ENCODE measurements at places on chromosomes 12 and 14.
A peak's percentile ranks its signal among the peaks of the same experiment; 100 is the strongest.

GRCh38 chr14:103721334-103722120 is 5.9 kb downstream of the ZFYVE21 start:
- DNase-seq: peak; percentile 60

DNA sequence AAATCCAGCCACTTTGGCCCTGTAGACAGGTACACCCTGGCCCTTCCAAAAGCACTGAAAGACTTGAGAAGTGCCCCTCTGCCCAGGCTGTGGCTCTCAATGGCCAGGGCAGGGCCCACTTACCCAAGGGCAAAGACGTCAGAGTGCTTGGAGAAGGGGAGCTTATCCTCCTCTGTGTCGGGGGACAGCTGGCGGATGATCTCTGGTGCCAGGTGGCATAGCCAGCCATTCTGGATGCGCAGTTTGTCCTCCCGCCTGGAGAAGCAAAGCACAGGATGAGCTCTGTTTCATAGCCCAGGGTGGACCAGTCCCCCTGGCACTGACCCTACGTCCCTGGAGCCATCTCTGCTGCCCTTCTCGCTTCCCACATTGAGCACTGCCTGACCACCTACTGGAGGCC is 114.9 kb upstream of the NOS1 start:
- no peak for DNase-seq

DNA sequence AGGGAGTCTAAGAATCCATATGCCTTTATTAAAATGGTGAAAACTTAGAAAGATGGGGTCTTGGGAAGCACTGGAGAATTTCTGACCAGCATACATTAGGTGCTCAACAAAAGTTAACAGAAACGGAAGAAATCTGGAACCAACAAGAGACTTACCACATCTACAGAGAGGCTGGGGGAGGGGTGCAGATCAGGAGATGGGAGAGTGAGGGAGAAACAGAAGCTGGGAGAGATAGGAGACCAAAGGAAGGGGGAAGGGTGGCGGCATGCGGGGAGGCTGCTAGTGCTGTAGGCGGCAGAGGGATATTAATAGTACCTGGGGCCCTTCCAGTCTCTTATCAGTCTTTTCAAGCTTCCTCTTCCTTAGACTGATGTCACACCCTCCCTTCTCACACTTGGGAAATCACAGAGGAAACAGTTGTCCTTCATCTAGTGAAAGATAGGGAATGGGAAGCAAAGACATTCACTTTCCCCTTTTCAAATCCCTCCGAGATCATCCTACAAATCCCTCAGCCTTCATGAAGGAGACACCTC is 18.1 kb downstream of the ZBTB39 start:
- no peak for DNase-seq

GRCh38 chr12:39372929-39373328 is 70.0 kb downstream of the KIF21A start:
- DNase-seq: peak; percentile 47

- no peak for DNase-seq
Observed at GRCh38 chr14:102927878-102928411, 5.5 kb downstream of the AMN start.

DNA sequence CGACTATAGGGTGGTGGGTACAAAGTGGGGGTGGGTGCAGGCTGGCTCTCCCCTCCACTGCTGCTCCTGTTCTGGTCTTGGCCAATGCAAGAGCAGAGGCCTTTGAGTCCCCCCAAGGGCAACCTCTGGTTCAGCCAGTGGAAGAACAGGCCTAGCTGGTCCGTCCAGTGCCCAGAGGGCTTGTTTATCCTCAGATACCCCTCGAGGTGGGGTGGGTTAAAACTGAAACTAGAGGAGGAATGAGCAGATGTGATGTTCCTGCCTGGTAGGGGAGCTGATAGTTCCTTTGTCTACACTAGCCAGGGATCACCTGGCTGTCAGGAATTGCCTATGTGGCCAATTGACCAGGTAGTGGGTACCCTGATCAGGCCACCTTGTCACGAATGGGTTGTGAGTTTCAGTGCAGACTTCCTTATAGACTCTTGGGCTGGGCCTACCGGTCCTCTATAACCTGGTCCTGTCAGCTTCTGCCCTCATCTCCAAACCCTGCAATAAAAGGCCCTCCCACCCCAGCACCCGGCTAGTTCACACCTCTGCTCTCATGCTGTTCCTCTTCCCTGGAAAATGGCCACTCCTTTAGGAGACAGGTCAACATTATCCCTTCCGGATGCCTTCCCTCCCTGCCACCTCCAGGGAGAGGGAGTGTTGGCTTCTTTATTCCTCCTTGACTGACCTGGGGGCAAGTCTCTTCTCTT is 10.7 kb upstream of the HSP90AA1 start:
- no peak for DNase-seq

DNA sequence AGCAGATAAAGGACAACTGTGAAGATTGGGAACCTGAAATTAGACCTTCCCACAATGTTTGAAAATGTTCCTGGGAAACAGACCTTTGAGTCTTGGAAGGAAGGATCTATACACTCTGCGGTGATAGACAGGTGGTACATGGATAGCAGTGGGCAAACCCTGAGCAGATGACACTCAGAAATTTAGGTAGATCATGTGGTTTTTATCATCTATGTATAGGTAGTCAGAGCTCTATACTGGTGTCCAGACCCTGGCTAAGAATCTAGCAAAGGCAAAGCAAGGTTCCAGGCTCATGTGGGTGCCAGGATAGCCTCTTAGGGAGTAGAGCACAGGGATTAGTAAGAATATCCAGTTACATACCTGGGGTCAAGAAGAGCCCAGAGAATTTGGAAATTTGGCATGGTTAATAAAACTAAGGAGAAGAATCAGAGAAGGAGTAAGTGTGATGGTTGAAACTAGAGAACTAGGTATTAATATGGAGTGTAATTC is 331.2 kb upstream of the FBXO33 start:
- DNase-seq: no peak

DNA sequence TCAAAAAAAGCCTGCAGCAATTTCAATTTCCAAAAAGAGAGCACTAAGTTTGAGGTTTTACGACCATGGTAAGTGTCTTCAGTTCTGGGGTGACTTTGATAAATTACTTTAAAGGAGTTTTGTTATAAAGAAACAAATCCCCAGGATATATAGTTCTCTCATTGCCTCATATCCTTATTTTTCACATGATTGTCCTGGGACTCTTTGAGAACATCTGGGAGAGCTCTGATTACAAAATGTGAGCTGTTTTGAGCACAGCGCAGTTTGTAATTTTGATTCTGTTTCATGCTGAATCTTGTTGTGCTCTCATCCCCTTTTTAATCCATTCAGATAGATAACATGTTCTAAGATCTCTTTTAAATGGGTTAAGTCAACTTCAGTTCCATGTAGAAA is 67.7 kb upstream of the DCN start:
- peak; percentile 57 for DNase-seq

GRCh38 chr14:104121142-104121541 is 17.2 kb upstream of the KIF26A start:
- DNase-seq: no peak

- DNase-seq: peak; percentile 98
Observed at GRCh38 chr12:95173392-95174251, 43.6 kb downstream of the FGD6 start.

GRCh38 chr14:99808154-99808505 is 14.9 kb downstream of the EML1 start:
- no peak for DNase-seq

DNA sequence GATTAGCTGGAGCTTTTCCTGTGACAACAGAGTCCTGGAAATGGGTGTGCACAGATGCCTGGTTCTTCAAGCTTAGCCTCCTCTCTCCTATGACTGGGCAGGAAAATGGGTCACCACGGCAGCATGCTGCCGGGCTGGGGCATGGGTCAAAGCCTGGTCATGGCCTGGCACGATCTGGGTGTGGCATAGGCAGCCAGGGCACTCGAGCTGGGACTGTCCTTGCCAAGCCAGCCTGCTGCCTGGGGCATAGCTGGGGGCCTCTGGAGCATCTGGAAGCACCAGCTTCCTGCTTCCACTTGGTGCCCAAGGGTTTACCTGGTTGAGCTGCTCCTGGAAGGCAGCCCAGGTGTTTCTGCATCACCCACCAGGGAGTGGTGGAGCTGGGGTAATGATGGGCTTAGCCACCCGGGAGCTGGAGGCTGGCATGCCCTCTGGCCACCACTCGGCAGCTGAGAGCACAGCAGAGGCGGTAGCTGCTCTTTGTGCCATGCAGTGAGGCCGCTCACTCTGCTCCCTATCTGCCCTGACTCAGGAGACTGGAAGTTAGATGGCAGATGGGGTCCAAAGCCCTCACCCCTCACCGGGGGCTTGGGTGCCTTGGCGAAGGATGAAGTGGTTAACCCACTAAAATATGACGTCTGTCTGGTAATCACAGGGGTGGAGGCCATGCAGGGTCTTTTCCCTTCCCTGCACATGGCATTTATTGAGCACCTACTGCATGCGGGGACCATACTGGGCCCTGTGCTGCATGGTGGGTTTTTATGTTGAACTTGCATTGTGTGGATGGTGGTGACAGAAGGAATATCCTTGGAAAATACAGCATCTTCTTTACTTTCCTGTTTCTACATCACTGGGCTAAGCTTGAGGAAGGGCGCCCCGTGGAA is 1.7 kb downstream of the OTUB2 start:
- DNase-seq: no peak
